Subcutaneous preadipocyte (primary cell): ENCODE measurements at places on chromosomes 6 and 20. TPM values are rescaled to one million over a fixed set of nuclear protein-coding genes. Genes with fewer than 3 reads are reported as not detected.

The ARMH2 gene
- total RNA-seq: not detected in 2 replicates

The CCN6 gene
- total RNA-seq: not detected in 2 replicates

The METTL24 gene
- not detected in 2 replicates for total RNA-seq

The COL12A1 gene
- 25.7 and 151 TPM in 2 replicates for total RNA-seq

The PNPLA1 gene
- not detected in 2 replicates for total RNA-seq

The NT5DC1 gene
- total RNA-seq: 2.6 and 4.7 TPM in 2 replicates

The UBD gene
- total RNA-seq: not detected in 2 replicates

The AGPAT4 gene
- total RNA-seq: 17.6 and 23.9 TPM in 2 replicates

The STMND1 gene
- not detected in 2 replicates for total RNA-seq

The EYA4 gene
- 0.73 and 10.4 TPM in 2 replicates for total RNA-seq

The C6orf52 gene
- total RNA-seq: 0.59 and 1.1 TPM in 2 replicates

The SYCP2 gene
- 0.37 and 0.39 TPM in 2 replicates for total RNA-seq

The EMILIN3 gene
- not detected in 2 replicates for total RNA-seq

The FAM83C gene
- total RNA-seq: not detected in 2 replicates

The KIF25 gene
- not detected in 2 replicates for total RNA-seq

The C6orf163 gene
- total RNA-seq: 2.7 and 2.9 TPM in 2 replicates

The LINC00237 gene
- total RNA-seq: not detected in 2 replicates
